ENCODE measurements at places on chromosomes 3 and 15.

GRCh38 chr15:63256433-63257274 lies 20.8 kb upstream of the APH1B start:
- no peak for DNase-seq

- no peak for DNase-seq
Measured at GRCh38 chr3:69419276-69419675, 33.4 kb upstream of the FRMD4B start.

DNA sequence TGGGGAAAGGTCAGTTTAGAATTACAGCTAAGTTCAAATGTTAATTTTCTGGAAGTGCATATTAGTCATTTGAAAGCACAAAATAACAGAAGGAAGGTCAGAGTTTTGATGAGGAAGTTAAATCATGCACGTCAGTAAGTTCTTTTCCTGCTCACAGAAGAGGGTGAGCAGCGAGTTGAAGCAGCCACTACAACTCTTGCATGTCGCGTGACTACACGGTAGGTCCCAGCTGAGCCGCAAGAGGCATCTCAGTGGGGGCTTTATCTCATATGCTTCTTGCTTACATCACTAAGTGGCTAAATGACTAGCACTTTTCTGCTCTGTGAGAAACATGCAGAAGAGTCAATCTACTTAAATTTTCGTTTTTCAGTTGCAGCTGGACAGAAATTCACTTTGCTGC lies 21.3 kb upstream of the SEC62 start:
- DNase-seq: no peak

DNA sequence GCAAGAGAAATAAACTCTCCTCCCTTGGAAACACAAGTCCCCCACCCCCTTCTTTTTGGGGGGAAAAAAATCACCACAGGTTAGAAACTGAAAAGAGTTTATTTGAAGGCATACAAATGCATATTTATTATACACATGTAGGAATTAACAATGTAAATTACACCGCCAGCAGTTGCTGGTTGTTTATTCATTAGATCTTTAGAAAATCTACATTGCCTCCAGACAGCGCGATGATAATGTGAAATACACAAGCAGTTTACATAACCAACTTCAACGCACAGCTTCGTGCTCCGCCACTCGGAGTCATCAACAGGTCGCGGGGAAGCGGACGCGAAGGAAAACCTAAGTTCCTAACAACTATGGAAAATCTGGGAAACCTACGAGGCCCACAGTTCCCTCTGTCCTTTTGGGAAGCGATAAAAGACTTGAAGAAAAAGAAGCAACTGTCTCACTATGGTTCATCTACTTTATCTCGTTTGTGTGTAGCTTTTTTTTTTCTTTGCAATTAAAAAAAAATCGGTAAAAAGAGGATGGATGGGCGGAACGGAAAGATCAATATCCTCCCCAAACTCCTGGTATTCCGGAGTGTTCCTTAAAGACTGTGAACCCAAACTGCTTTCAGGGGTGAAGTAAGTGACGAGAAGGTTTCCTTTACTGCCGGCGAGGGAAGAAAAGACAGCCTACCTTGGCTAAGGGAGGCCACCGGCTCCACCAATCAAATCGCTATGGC lies 8.4 kb upstream of the FOXB1 start:
- no peak for DNase-seq
